ENCODE measurements at places on chromosomes 5 and 9.

GRCh38 chr5:169906745-169907649 is 73.3 kb downstream of the INSYN2B start:
- no peak for DNase-seq

DNA sequence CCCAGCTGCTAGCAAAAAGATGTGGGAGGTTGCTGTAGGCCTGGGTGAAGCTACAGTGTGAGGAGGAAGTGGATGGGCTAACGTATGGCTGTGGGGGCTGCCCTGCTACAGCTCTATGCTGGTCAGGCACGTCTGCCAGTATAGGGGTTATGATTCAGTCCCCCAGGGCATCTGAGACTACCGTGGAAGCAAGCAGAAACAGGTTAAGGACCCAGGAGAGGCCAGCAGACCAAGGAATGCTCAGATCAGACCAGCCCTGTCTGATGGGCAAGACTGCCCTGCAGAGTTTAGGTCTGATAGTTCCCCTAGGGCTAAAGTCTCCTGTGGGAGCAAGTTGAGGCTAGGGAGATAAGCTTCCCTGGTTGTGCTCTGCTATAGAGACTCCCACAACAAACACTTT is 416.1 kb upstream of the CTNND2 start:
- DNase-seq = no peak

DNA sequence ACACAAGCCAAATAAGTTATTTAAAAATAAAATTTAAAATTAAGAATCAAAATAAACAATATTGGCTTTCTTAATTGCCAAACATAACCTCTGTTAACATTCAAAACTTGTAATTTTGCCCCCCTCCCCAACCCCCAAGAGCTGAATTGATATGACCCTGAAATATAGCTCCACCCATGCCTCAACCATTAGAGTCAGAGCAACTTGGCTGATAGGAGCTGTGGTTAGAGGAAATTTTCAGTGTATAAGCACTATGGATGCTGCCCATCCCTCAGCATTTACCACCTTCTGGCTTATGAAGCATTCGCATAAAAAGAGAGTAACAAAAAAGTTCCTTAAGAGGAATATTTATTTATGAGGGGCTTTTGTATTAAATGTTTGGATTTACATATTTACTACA is 6.1 kb downstream of the POC5 start:
- DNase-seq = no peak

- DNase-seq = peak; percentile 57
These were observed 16.0 kb downstream of the TRAF2 start for GRCh38 chr9:136902259-136902821.

GRCh38 chr5:107538331-107538730 is 132.4 kb downstream of the EFNA5 start:
- no peak for DNase-seq

- no peak for DNase-seq
These were observed 43.0 kb upstream of the SARDH start for GRCh38 chr9:133780962-133781827.

DNA sequence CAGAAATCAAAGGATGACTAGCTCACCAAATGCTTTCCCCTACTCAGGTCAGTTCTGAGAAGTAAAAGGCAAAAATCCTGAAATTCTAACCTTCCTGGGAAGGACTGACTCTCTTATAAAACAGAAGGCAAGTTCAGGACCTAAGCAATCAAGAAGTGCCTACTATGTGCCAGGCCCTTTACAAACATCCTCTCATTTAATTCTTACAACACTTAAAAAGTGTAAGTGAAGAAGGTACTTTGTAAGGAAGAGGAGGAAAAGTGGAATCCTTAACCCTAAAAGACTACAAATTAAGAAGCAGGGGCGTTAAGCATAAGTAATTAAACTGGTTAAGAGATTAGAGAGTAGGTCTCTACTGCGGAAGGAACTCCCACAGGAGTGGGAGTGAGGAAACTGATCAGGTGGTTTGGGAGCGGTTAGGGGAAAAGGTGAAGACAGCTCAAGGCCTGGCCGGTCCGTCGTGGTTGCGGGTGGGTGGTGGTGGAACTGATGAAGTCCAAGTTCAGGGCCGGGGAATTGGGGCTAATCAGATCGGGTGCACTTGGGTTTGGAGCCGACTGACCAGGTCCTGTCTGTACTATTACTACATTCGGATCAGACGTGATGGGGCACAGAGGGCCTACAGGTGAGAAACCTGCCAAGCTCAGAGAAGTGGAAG is 839 bp downstream of the MED27 start:
- DNase-seq = no peak

DNA sequence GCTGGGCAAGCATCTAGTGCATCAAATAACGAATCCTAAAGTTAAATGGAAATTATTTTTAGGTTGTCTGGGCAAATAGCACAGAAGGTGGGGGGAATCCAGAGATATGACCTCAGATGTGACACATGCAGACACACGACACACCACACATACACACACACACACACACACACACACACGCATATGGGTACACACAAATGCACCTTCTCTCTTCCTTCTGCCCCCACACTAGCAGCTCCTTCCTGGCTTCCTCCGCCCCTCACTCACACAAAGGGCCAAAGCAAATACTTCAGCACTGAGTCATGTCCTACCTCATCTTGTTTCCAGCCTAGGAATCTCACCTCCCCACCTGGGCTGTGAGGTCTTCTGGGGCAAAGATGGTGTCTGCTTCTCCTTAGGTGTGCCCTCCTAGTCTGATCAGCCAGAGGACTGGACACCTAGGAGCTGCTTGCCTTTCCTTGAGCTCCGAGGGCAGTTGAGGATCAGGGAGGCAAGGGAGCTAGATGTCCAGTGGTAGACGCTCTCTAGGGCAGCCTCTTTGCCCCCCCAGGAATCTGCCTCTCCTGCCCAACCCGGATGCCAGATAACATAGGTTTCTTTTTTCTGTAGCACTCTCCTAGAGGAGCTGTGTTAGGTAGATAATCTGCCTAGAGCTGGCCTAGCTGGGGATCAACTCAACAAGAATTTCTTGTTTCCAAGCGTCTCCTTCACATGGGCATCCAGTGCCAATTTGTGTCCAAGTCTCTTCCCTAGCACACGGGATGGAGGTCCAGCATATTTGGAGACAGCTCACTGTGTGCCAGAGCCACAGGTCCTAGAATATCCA is 14.3 kb upstream of the JADE2 start:
- DNase-seq = peak; percentile 22

DNA sequence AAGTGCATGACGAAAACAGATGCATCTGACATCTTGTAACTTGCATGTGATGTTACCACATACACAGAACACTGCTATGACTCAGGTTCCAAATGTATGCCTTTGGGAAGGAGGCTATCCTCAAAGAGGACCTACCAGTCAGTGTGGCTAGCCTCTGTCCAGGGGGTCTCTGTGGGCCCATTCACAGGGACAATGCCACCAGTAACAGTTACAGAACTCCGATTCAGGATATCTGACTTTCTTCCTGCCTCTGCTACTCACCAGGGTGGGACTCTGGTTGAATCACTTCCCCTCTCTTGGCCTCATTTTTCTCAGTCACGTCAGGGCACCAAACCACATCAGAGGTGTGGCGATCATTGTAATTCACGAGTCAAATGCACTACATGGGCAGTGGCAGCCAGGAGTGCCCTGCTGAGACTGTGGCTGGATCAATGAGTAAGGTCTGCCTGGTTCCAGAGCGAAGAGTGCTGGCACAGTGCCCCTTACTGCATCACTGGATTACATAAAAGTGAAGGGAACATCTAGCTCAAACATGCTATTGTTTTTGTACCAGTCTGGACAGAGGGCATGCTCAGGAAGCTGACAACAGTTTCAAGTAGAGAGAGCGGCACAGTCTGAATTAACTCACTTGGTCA is 13.2 kb downstream of the ATOX1 start:
- DNase-seq = no peak

DNA sequence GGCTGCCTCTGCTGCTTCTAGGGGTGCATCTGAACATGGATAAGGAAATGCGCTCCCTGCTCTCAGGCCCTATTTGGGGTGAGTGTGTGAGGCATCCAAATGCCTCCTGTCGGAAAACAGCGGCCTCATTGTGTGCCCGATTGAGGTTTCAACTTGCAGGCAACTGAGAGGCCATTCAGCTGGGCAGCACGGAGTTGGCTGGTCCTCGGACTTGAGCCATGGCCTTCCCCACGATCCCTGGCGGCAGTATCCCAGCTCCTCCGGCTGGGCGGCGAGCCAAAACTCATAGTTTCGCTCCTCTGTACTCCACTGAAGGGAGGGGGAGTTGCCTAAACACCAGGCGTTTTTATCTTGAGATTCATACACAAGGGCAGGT is 597.3 kb upstream of the SGCD start:
- no peak for DNase-seq

- no peak for DNase-seq
These were observed 16.2 kb downstream of the ANKH start for GRCh38 chr5:14855366-14855765.

- DNase-seq = no peak
These were observed 29.7 kb upstream of the SMIM32 start for GRCh38 chr5:136222580-136223235.

GRCh38 chr9:127698985-127699670 is 7.7 kb upstream of the CFAP157 start:
- DNase-seq = peak; percentile 57

- no peak for DNase-seq
These were observed 34.3 kb downstream of the PARP8 start for GRCh38 chr5:50700706-50701105.
